ENCODE measurements at places on chromosomes 12 and 14. TPM values are rescaled to one million over a fixed set of nuclear protein-coding genes. Genes with fewer than 3 reads are reported as not detected.

Gene NELL2
- total RNA-seq, result 633 TPM

Gene LARP4
- total RNA-seq, result 44.1 TPM

Gene CLEC2B
- 85.1 TPM for total RNA-seq

Gene PNP
- 65.7 TPM for total RNA-seq

Gene RNASE1
- 5.6 TPM for total RNA-seq

Gene CCDC177
- total RNA-seq, result not detected

Gene VRTN
- total RNA-seq, result not detected

Gene CLEC4C
- not detected for total RNA-seq

Gene KRT86
- total RNA-seq, result not detected

Gene ZFP36L1
- total RNA-seq, result 222 TPM

Gene GDF3
- not detected for total RNA-seq

Gene GPRC5D
- total RNA-seq, result not detected

Gene RNASE9
- total RNA-seq, result not detected

Gene CCT2
- total RNA-seq, result 156 TPM

Gene TMEM233
- total RNA-seq, result not detected

Gene ARF3
- total RNA-seq, result 55.3 TPM

Gene PTPRO
- total RNA-seq, result 2.4 TPM

Gene CLEC14A
- total RNA-seq, result not detected

Gene KCNMB4
- total RNA-seq, result 3.2 TPM

Gene MANSC1
- total RNA-seq, result 0.34 TPM

Gene KCNH3
- total RNA-seq, result 8.5 TPM

Gene PRPH
- not detected for total RNA-seq

Gene CELA1
- 2.5 TPM for total RNA-seq

Gene PPFIA2
- not detected for total RNA-seq

Gene TMEM253
- not detected for total RNA-seq

Gene TPH2
- not detected for total RNA-seq

Gene SMIM41
- total RNA-seq, result not detected

Gene OR10G3
- not detected for total RNA-seq

Gene TAS2R8
- not detected for total RNA-seq

Gene HAL
- 3.0 TPM for total RNA-seq

Gene CPSF6
- total RNA-seq, result 114 TPM

Gene SIX6
- total RNA-seq, result not detected

Gene SERPINA10
- not detected for total RNA-seq

Gene NYNRIN
- total RNA-seq, result 0.36 TPM

Gene TAS2R13
- 1.2 TPM for total RNA-seq

Gene KCNC2
- total RNA-seq, result not detected

Gene POTEG
- not detected for total RNA-seq

Gene RILPL2
- 3.3 TPM for total RNA-seq

Gene LAG3
- total RNA-seq, result 0.60 TPM

Gene PIK3C2G
- total RNA-seq, result not detected

Gene HOXC13
- total RNA-seq, result not detected

Gene ARL6IP4
- total RNA-seq, result 183 TPM

Gene KCNK10
- total RNA-seq, result not detected

Gene KRT2
- total RNA-seq, result 0.77 TPM
